CD14-positive monocyte (primary cell): ENCODE measurements at places on chromosomes 13 and 19.

- no peak for DNase-seq
Measured at GRCh38 chr19:31266731-31267130, 82.5 kb downstream of the TSHZ3 start.

DNA sequence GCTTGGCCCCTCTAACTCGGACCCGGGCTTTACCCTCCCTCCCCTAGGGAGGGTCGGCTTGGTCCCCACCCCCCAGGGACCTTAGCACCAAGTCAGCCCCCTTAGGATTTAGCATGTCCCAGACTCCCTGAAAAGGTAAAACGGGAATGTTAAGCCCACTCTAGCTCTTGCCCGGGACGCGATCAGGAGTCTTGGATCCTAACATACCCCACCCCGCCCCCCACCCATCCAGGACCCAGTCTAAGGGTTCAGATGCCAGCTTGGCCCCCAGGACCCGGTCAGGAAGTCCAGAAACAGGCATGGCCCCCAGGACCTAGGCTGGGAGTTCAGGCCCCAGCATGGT is 437 bp downstream of the EPOR start:
- DNase-seq = no peak

DNA sequence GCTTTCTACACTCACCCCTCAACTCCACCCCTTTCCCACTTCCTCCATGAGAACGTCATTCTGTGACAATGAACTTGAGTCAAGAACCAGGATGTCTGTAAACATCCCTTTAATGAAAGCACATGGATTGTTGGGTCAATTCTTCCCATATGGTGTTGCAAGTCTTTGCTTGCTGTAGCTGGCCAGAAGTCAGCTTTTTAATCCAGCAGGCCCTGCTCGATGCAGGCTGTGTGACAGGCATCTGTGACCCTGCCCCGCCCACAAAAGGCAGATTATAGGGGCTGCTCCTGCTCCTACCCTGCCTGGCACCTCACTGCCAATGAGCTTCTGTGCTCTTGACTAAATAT is 78.0 kb downstream of the STARD13 start:
- DNase-seq = peak; percentile 52

DNA sequence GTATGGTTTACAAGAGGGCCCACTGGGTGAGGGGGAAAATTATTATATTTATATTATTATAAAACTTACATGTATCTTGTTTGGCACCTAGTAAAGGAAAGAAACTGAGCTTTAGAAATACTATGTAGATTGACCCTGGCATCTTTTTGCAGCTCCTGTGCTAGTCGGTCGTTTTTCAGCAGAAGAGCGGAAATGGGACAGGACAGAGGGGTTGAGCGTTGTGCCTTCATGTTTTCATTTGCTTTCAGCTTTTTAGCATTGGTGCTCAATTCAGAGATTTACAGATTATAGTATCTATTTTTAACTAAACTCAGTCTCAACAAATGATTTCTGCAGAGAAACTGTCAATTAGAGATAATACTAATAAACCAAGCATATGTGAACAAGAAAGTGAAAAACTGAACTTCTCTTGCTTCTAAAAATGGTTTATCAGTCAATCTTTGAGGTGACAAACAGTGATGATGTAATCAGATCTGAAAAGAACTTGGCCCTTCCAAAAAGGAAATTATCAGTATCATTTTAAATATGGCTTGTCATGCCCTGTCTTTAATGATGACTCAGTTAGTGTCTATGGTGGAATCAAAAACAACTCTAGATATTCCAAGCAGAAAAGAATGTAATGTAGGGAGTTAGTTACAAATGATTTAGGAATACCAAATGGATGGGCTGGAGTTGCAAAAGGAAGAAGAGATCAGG is 56.9 kb upstream of the KCTD4 start:
- DNase-seq = no peak

DNA sequence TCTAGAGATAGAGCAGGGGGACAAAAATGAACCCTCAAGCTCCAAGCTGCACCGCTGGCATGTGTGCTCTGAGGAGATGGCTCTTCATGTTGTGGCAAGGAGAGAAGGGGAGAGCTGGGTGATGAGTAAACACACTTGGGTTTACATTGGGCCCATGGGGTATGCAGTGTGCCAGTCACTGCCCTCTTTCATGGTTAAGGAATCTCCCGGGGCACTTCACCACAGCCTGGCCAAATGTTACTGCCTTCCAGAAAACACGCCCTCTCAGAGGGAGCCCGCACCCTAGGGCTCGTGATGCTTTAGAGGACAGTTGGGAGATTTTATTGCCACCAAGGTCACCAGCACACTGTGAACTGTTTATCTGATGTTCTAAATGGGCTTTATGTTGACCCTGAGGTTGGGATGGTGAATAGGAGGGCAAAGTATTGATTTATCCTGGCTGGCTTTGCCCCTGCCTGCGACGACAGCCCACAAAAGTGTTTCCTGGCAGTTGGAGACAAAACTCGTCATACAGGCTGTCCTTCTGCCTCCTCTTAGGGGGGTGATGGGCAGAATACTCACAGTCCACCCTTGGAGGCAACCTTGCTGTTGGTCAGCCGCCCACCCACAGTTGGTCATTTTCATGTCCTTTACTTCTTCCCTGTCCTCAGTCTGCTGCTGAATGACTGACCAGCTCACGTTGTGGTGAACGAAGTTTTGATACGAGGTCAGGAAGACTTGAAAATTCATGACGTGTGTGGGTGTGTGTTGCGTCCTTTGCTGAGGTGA is 156.9 kb downstream of the STK24 start:
- DNase-seq = no peak

GRCh38 chr19:48627865-48628314 is 8.6 kb downstream of the SPHK2 start:
- no peak for DNase-seq

GRCh38 chr13:24074678-24075077 is 85.8 kb upstream of the SPATA13 start:
- DNase-seq = peak; percentile 48
